ENCODE measurements at places on chromosomes 5 and 9.

- peak overlapping the region; percentile 63 for H3K27ac ChIP-seq
- H3K4me1 ChIP-seq = peaks cover 74% of the 10 kb centered on the region
- H3K4me3 ChIP-seq = no peak overlapping the region
- H3K36me3 ChIP-seq = no peaks in the 10 kb centered on the region
- no peaks in the 10 kb centered on the region for H3K27me3 ChIP-seq
These were observed 8.2 kb downstream of the RAPGEF1 start for GRCh38 chr9:131731644-131732043.

GRCh38 chr9:89843591-89843990, 238.8 kb downstream of the GADD45G start:
- DNase-seq = no peak
- no peaks in the 10 kb centered on the region for H3K36me3 ChIP-seq

- no peaks in the 10 kb centered on the region for H3K27me3 ChIP-seq
- DNase-seq = no peak
- peaks cover 25% of the 10 kb centered on the region for H3K36me3 ChIP-seq
These were observed 35.1 kb downstream of the FAM13B start for GRCh38 chr5:137997726-137998213.

DNA sequence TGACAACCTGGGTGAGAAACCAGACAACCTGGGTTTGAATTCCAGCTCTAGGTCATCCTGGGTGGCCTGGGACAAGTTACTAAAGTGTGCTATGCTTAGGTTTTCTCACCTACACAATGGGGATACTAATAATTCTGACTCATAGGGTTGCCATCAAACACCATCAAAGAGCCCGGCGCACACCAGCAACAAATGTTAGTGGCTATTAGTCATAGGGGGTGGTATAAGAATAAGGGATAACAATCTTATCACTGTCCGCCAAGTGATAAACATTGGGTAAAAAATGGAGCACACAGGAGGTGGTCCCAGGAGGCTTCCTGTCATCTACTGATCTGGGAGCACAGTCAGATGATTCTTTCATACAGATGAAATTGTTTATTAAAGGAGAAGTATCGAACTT, 61.4 kb upstream of the AFAP1L1 start:
- no peaks in the 10 kb centered on the region for H3K27me3 ChIP-seq
- no peak overlapping the region for H3K4me3 ChIP-seq
- H3K27ac ChIP-seq = no peak overlapping the region
- DNase-seq = no peak
- H3K36me3 ChIP-seq = no peaks in the 10 kb centered on the region

DNA sequence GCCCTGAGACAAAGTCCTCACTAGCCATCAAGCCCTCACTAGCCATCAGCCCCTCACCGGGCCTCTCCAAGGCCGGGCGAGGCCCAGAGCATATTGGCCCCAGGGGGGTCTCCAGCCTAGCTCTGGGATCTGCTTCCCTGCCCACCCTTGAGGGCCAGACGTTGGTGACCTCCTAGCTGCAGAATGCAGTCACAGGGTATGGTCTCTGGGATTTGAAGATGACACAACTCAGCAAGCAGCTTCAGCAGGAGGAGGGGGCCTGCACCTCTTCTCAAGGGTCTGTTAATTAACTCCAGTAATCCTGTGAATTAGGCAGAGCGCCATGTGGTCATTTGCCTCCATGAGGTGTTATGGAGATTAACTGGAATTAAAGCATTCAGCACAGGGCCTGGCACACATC, 116.9 kb upstream of the SPOCK1 start:
- no peak overlapping the region for H3K4me3 ChIP-seq
- no peaks in the 10 kb centered on the region for H3K27me3 ChIP-seq
- 0 out of 2 replicates have a peak, but pooled peaks cover 4% of the 10 kb centered on the region for H3K4me1 ChIP-seq
- peaks cover 2% of the 10 kb centered on the region for H3K36me3 ChIP-seq
- no peak for DNase-seq

GRCh38 chr5:51811883-51812471, 428.7 kb downstream of the ISL1 start:
- no peak for DNase-seq
- no peak overlapping the region for H3K4me3 ChIP-seq
- peaks cover 14% of the 10 kb centered on the region for H3K4me1 ChIP-seq
- H3K27ac ChIP-seq = peak overlapping the region; percentile 7
- H3K36me3 ChIP-seq = no peaks in the 10 kb centered on the region

- no peak for DNase-seq
- peaks cover 70% of the 10 kb centered on the region for H3K4me1 ChIP-seq
- peaks cover 33% of the 10 kb centered on the region for H3K36me3 ChIP-seq
- 0 out of 2 replicates have a peak overlapping the region, but pooled peaks have one; percentile 13 for H3K4me3 ChIP-seq
These were observed 33.3 kb downstream of the PUM3 start for GRCh38 chr9:2810420-2811075.

DNA sequence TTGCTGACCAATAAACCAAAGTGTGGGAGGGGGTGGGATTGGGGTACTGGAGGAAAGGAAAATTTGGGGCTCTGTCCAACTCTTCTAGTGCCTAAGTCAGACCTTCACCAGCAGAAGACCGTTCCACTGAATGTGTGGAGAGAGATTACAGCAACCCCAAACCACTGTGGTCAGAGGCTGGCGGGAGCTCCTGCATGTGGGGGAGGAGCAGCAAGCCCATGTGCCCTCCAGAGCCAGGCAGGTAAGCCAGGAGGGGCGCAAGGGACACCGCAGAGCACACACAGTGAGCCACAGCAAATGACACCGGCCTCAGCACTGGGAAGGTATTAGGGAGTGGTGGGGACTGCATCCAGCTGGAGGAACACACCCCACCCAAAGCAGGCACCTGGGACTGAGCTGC, 62.9 kb downstream of the SMIM23 start:
- no peaks in the 10 kb centered on the region for H3K27me3 ChIP-seq
- no peak overlapping the region for H3K4me3 ChIP-seq
- DNase-seq = no peak

DNA sequence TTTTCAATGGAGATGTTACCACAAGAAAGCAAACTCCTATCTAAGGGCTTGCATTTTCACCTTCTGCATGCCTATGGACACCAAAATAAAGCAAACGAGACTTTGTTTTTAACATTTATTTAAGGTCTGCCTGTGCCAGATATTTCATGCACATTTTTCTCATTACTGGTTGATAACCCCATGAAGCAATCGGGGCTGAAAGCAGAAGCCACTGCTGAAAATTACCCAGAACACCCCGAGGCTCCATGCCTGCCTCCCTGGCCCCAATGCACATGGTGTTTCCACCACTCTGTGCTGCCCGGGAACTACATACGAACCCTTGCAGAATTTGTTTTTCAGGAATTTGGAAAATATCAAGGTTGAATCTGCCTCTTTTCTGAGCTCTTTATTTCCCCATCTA, 240.1 kb downstream of the NR2F1-AS1 start:
- no peak for DNase-seq
- H3K36me3 ChIP-seq = no peaks in the 10 kb centered on the region
- no peak overlapping the region for H3K27ac ChIP-seq
- H3K27me3 ChIP-seq = no peaks in the 10 kb centered on the region
- H3K4me1 ChIP-seq = peaks cover 7% of the 10 kb centered on the region

DNA sequence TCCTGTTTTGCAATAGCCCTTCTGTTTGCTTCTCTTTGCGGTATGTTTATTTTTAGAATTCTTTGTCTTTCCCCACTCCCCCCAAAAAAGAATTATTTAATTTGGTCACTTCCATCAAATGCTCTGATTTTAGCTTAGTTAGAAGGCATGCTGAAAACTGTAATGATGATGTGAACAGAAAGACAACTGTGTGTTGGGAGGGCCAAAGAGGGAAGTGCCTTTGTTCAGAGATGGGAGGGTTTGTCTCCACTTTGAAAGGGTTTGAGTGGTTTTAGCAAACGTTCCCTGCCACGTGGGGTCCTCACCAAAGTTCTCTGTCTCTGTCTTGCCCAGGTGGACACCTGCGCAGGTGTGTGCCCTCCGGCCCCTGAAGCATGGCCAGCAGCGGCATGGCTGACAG, 41.9 kb downstream of the SYK start:
- no peaks in the 10 kb centered on the region for H3K4me1 ChIP-seq
- no peak for DNase-seq
- H3K36me3 ChIP-seq = no peaks in the 10 kb centered on the region
- H3K27ac ChIP-seq = no peak overlapping the region
- H3K27me3 ChIP-seq = no peaks in the 10 kb centered on the region

- peaks cover 10% of the 10 kb centered on the region for H3K27me3 ChIP-seq
- H3K27ac ChIP-seq = peak overlapping the region; percentile 74
- DNase-seq = peak; percentile 94
- peaks cover 9% of the 10 kb centered on the region for H3K4me1 ChIP-seq
- H3K4me3 ChIP-seq = peak overlapping the region; percentile 94
- peaks cover 15% of the 10 kb centered on the region for H3K36me3 ChIP-seq
These were observed 2.0 kb upstream of the CCL27 start for GRCh38 chr9:34664281-34665066.

DNA sequence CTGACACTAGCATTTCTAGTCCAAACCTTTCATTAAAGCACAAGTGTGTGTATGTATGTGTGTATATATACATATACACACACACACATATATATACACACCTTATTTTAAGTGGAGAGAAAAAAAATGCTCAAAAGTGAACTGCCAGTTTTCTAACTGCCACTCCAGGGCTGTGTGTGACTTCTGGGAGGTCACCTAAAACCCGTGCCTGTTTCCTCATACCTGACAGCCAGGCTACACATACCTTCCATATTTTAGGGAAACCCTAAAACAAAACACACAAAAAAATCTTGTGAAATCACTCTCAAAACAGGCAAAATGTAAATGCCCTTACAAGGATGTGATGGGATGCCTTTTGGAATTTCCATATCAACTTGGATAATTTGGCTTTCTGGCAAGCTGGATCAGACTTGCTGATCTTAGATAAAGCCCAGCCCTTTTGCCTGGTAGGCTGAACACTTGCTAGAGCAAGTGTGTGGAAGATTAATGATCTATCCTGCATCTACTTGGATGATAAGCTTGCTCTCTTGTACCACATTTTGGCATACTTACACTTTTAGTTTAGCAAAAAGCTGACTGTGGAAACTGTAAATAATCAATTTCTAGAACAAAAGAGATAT, 127.8 kb downstream of the GNAQ start:
- H3K27ac ChIP-seq = peak overlapping the region; percentile 34
- no peak overlapping the region for H3K4me3 ChIP-seq
- no peaks in the 10 kb centered on the region for H3K36me3 ChIP-seq
- peaks cover 20% of the 10 kb centered on the region for H3K4me1 ChIP-seq
- no peak for DNase-seq

DNA sequence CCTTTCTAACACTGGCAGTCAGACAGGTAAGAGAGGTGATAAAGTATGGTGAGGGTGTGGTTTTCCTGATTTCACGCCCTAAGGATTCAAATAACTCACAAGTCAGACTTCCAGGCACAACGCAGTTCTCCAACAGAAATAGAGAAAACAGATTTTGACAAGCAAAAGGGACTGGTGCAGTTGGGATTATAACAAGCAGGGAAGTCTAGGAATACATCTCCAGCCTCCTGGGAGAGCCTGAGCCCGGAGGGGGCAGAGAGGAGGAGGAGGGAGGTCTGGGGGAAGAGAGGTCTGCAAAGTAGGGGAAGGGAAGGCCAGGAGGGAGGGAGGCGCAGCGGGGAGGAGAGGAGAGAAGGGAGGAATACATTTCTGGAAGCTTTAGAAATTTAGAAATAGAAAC, 1.6 kb downstream of the CMBL start:
- peaks cover 10% of the 10 kb centered on the region for H3K27me3 ChIP-seq
- H3K4me1 ChIP-seq = peaks cover 30% of the 10 kb centered on the region
- H3K27ac ChIP-seq = no peak overlapping the region
- H3K36me3 ChIP-seq = peaks cover 21% of the 10 kb centered on the region
- no peak for DNase-seq
- peak overlapping the region; percentile 88 for H3K4me3 ChIP-seq

DNA sequence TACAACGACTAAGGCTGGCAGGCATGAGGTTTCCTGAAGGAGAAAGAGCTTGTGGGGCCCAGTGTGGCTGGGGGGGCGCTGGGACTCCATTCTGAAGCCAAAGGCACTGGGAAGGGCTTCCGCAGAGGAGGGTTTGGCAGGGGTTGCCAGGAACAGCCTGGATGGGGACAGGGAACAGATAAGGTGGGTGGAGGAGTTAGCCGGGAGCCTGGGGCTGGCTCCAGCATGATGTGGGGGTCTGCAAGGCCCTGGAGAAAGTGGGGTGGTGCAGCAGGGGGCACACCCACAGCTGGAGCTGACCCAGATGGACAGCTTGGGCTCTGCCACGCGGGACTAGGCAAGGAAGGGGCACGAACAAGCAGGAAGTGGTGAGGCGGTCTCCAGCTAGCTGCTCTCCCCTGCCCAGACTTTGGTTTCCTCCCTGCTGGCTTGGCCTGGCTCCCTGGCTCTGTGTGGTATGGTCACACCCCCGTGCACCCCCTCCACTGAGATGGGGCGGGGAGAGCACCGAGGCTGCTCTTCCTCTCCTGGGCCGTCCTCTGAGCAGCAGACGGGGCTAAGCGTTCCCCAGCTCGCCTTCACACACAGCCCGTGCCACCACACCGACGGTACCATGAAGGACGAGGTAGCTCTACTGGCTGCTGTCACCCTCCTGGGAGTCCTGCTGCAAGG, at the start of gene LTC4S:
TSS of gene LTC4S (plus strand) at position 519 of the 672 bp plus-strand sequence. CDS start at position 614, 95 bp downstream.
- H3K27me3 ChIP-seq = 0 out of 2 replicates have a peak, but pooled peaks cover under 1% of the 10 kb centered on the region
- H3K4me3 ChIP-seq = peak within 1 kb of the TSS; percentile 67
- H3K27ac ChIP-seq = no peak within 1 kb of the TSS

DNA sequence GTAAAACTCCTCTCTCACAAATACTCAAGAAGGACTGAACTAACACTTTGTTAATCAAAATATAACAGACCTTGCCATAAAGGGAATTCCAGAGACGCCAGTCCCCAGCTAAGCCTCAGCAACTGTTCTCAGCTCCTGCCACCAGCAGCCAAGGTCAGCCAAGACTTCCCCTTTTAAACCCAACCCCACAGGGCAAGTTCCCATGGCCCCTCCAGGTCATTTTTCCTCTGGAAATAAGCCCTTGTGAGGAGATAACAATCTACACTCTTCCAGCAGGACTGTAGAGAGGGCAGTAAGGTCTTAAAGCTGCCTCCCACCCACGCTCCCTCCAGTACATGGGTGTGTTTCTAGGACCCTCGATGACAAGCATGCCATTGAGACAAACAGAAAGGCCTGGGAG, 78.3 kb downstream of the DPYSL3 start:
- peaks cover 10% of the 10 kb centered on the region for H3K36me3 ChIP-seq
- H3K27ac ChIP-seq = peak overlapping the region; percentile 57
- H3K4me3 ChIP-seq = no peak overlapping the region
- no peaks in the 10 kb centered on the region for H3K27me3 ChIP-seq
- peaks cover 67% of the 10 kb centered on the region for H3K4me1 ChIP-seq

DNA sequence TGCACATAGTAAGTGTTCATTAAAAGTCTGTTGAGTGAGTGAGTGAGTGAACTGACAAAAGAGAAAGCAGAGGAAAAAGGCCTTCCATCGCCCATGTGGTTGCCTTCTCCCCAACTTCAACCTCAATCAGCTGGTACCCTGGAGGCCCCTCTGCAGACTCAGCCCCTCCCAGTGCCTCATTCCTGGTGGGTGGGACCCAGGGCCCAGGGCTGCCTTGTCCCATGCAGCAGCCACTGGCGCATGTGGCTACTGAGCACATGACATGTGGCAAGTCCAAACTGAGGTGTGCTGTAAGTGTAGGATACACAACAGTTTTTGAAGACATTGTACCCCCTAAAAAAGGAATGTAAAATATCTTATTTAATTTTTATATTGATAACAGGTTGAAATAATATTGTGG, 29.6 kb downstream of the NDUFA8 start:
- no peak for DNase-seq
- H3K4me3 ChIP-seq = no peak overlapping the region

Data from WTC11 (cell line).